ENCODE measurements at places on chromosomes 2 and 18.

GRCh38 chr2:27249159-27249890 lies 13.5 kb downstream of the SLC30A3 start:
- DNase-seq, result no peak
- no peaks in the 10 kb centered on the region for H3K27me3 ChIP-seq
- no peak overlapping the region for H3K4me3 ChIP-seq
- H3K27ac ChIP-seq, result no peak overlapping the region
- peaks cover 7% of the 10 kb centered on the region for H3K36me3 ChIP-seq
- H3K4me1 ChIP-seq, result no peaks in the 10 kb centered on the region

DNA sequence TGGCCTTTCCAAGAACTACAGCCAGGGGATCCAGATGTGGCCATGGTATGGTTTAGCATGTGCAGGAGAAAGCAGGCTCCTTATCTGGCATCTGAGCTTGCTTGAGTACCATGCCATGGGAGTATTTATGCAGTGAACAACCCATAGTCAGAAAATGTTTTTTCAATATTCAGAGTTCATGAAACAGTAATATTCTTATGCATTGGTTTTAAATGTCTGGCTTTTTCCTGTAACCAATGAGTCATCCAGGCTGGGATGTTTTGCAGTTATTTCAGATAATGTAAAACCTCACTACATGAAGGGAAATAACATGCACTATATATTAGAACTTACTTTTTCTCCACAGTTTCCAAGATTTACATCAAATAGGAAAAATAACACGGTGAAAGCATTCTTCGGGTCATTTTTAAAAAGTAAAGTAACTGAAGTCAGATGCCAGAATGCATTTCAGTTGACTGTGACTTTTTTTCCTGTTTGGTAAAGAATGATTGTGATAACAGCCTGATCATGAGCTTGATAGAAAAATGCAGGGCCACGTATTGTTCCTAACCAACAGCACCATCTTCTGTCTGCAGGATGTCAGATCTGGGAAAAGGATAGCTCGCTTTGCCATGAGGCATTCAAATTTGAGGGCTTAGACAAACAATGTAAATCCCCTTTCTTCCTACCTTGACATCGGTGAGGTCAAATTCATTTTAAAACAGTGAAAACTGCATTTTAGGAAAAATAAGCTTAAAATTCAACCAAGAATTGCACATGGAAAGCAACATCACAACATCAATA lies 152.8 kb downstream of the DSC3 start:
- no peak overlapping the region for H3K4me3 ChIP-seq
- no peaks in the 10 kb centered on the region for H3K36me3 ChIP-seq
- no peaks in the 10 kb centered on the region for H3K4me1 ChIP-seq
- no peaks in the 10 kb centered on the region for H3K27me3 ChIP-seq

DNA sequence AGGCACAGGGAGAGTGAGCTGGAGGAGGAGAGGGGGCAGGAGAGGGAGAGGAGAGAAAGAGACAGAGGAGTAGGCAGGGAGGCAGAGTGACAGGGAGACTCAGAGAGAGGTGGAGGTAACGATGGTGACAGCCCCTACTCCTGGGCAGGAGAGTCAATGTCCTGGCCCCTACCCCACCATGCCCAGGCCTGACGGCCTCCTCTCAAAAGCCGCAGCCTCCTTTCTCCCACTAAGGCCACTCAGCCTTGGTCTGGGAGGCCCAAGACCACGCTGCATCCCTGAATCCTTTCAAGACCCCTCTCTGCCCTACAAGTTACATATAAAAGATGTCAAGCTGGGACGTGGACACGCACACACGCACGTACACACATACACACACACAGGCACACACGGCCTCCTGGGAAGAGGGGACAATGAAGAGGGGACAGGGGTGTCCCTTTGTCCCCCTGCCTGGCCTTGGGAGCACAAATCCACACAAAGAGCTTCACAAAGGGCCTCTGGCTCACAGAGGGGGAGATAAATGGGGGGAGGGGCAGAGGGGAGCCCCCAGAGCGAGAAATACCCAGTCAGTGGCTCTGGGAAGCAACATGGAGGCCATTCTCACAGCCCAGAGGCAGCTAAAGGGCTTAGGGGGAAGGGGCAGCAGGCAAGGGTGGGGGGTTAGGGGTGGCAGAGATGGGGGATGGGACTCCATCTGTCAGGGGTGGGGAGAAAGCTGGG lies 19.5 kb upstream of the TNS1 start:
- DNase-seq, result no peak
- peaks cover 51% of the 10 kb centered on the region for H3K4me1 ChIP-seq
- no peak overlapping the region for H3K4me3 ChIP-seq
- H3K36me3 ChIP-seq, result no peaks in the 10 kb centered on the region
- no peaks in the 10 kb centered on the region for H3K27me3 ChIP-seq

DNA sequence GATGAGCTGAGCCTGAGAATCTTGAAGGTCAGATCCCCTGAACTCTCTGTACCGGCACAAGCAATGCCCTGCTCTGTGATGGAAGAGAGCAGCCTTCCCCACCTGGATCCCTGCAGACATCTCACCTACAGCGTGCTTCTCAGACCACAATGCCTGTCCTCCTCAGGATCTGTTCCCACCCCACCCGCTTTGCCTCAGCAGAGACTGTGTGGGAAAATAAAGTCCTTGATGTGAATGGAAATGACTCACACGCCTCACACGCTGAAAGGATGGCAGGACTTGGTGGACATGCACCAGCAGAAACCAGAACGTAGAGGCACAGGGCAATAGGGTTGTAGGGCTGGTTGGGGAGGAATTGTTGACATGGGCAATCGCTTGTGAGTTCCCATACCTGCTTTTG lies 117.9 kb upstream of the POU3F3 start:
- H3K4me1 ChIP-seq, result peaks cover 16% of the 10 kb centered on the region
- no peaks in the 10 kb centered on the region for H3K27me3 ChIP-seq
- no peaks in the 10 kb centered on the region for H3K36me3 ChIP-seq
- H3K4me3 ChIP-seq, result no peak overlapping the region

- H3K36me3 ChIP-seq, result no peaks in the 10 kb centered on the region
- H3K4me3 ChIP-seq, result no peak overlapping the region
- DNase-seq, result no peak
- H3K4me1 ChIP-seq, result no peaks in the 10 kb centered on the region
- no peak overlapping the region for H3K27ac ChIP-seq
- H3K27me3 ChIP-seq, result no peaks in the 10 kb centered on the region
Measured at GRCh38 chr18:32966141-32966540, 193.3 kb upstream of the KLHL14 start.

DNA sequence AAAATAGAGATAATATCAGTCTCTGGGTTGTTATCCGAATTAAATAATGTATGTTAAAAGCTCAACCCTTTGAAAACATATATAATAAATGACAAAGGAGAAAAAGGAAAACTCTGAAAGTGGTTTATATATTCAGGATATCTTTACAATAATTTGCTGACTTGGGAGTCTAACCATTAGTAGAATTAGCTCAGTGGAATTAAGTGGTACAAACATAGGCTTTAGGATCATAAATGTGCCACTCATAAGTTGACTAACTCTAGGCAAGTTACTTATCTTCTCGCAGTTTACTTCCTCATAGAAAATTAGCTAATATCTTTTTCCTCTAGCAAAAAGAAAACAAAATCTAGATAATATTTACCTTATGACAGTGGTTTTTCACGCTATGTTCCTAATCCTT lies 44.6 kb downstream of the HEATR5B start:
- peaks cover 18% of the 10 kb centered on the region for H3K36me3 ChIP-seq
- H3K27ac ChIP-seq, result peak overlapping the region; percentile 17
- no peaks in the 10 kb centered on the region for H3K27me3 ChIP-seq
- no peaks in the 10 kb centered on the region for H3K4me1 ChIP-seq
- H3K4me3 ChIP-seq, result no peak overlapping the region
- DNase-seq, result peak; percentile 5

- no peak overlapping the region for H3K27ac ChIP-seq
- H3K4me3 ChIP-seq, result no peak overlapping the region
- no peak for DNase-seq
- no peaks in the 10 kb centered on the region for H3K27me3 ChIP-seq
- H3K36me3 ChIP-seq, result no peaks in the 10 kb centered on the region
Measured at GRCh38 chr2:28539118-28539541, 43.3 kb downstream of the PLB1 start.

GRCh38 chr2:150759531-150759930 lies 272.1 kb upstream of the RND3 start:
- H3K4me1 ChIP-seq, result no peaks in the 10 kb centered on the region
- no peaks in the 10 kb centered on the region for H3K36me3 ChIP-seq
- no peak for DNase-seq
- H3K4me3 ChIP-seq, result no peak overlapping the region

DNA sequence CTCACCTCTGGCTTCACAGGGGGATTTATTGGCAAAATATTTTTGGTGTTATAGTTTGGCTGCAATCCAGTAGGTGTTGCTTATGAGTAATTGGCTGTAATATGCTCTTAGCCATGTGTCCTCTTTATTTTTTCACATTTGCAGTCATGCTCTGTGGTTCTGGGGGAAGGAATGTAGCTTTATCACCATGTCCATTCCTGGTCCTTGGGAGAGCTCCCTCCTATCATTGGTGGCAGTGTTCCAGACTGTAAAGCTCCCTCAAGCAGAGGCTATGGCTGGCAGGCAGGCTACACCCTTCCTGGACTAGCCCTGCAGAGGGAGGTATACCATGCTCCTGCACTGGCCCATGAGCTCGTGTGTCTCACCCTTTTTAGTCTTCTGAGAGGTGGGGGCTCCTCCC lies 120.0 kb upstream of the FSIP2 start:
- H3K4me1 ChIP-seq, result no peaks in the 10 kb centered on the region
- no peak overlapping the region for H3K27ac ChIP-seq
- no peak overlapping the region for H3K4me3 ChIP-seq
- H3K27me3 ChIP-seq, result no peaks in the 10 kb centered on the region

- H3K27ac ChIP-seq, result no peak overlapping the region
- H3K27me3 ChIP-seq, result no peaks in the 10 kb centered on the region
- no peaks in the 10 kb centered on the region for H3K36me3 ChIP-seq
- no peak for DNase-seq
- no peaks in the 10 kb centered on the region for H3K4me1 ChIP-seq
Measured at GRCh38 chr2:54858021-54858681, 134.7 kb downstream of the EML6 start.

DNA sequence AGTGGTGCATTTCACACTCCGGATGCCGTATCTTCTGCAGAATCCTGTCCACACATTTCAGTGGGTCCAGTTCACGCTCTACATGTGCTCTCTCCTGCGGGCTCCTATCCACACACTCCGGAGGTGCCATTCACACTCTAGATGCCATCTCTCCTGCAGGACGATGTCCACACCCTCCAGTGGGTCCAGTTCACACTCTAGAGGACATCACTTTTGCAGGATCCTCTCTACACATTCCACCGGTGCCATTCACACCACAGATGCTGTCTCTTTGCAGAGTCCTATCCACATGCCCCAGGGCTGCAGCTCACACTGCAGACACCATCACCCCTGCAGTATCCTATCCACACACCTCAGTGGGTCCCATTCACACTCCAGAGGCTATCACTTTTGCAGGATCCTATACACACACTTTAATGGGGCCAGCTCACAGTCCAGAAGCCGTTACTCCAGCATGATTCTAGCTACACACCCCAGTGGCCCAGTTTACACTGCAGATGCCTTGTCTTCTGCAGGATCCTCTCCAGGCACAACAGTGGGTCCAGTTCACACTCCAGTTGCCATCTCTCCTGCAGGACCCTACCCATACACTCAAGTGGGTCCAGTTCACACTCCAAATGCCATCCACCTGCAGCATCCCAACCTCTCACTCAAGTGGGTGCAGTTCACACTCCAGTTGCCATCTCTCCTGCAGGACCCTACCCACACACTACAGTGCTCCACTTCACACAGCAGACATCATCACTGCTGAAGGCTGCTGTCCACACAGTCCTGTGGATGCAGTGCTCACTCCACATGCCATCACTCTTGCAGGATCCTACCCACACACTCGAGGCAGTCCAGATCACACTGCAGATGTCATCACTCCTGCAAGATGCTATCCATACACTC lies 2.1 kb upstream of the PXDN start:
- peaks cover 27% of the 10 kb centered on the region for H3K4me1 ChIP-seq
- no peak overlapping the region for H3K27ac ChIP-seq
- H3K36me3 ChIP-seq, result no peaks in the 10 kb centered on the region
- H3K27me3 ChIP-seq, result peaks cover 50% of the 10 kb centered on the region

- H3K27me3 ChIP-seq, result no peaks in the 10 kb centered on the region
- no peak for DNase-seq
Measured at GRCh38 chr18:45557287-45557686, 58.0 kb upstream of the SLC14A2 start.

- H3K36me3 ChIP-seq, result no peaks in the 10 kb centered on the region
- no peak overlapping the region for H3K4me3 ChIP-seq
- peaks cover 66% of the 10 kb centered on the region for H3K4me1 ChIP-seq
- no peaks in the 10 kb centered on the region for H3K27me3 ChIP-seq
- no peak overlapping the region for H3K27ac ChIP-seq
Measured at GRCh38 chr2:98759338-98759737, 28.4 kb upstream of the MGAT4A start.

- no peaks in the 10 kb centered on the region for H3K4me1 ChIP-seq
- DNase-seq, result no peak
Measured at GRCh38 chr2:207938886-207939285, 86.4 kb downstream of the PLEKHM3 start.

- no peak for DNase-seq
Measured at GRCh38 chr2:208674919-208675318, 268.3 kb downstream of the PTH2R start.

- DNase-seq, result peak; percentile 89
- H3K36me3 ChIP-seq, result peaks cover 67% of the 10 kb centered on the region
- H3K27me3 ChIP-seq, result no peaks in the 10 kb centered on the region
- H3K4me1 ChIP-seq, result peaks cover 18% of the 10 kb centered on the region
- H3K27ac ChIP-seq, result no peak overlapping the region
Measured at GRCh38 chr2:206693399-206694137, 24.6 kb downstream of the DYTN start.

GRCh38 chr18:48660346-48661228 lies 121.8 kb downstream of the CTIF start:
- H3K36me3 ChIP-seq, result peaks cover 6% of the 10 kb centered on the region
- H3K27ac ChIP-seq, result no peak overlapping the region
- H3K4me1 ChIP-seq, result peaks cover 2% of the 10 kb centered on the region
- no peak overlapping the region for H3K4me3 ChIP-seq

- no peak overlapping the region for H3K4me3 ChIP-seq
- H3K27me3 ChIP-seq, result no peaks in the 10 kb centered on the region
Measured at GRCh38 chr2:47230418-47230817, 75.3 kb upstream of the STPG4 start.

DNA sequence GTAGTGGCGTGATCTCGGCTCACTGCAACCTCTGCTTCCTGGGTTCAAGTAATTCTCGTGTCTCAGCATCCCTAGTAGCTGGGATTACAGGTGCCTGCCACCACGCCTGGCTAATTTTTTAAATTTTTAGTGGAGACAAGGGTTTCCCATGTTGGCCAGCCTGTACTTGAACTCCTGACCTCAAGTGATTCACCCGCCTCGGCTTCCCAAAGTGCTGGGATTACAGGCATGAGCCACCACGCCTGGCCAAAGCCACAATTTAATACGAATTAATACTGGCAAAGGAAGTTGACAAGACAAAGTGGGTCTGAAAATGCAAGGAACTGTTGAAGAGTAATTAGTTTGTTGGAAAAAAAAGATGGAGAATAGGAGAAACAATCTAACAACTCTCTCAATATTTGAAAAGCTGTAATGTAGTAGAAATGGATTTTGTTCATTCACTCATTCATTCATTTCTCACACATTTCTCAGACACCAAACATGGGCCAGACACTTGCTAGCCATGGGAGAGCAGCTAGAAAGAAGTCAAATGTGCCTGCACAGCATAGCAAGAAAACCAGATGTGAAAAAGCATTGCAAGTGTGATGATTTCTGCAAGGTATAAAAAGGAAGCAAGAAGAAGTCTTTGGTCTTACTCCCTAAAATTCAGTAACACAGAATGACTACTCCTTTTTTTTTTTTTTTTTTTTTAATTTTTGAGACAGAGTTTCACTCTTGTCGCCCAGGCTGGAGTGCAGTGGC lies 39.4 kb upstream of the ATL2 start:
- no peak for DNase-seq
- H3K4me3 ChIP-seq, result no peak overlapping the region
- peaks cover 3% of the 10 kb centered on the region for H3K27me3 ChIP-seq
- H3K27ac ChIP-seq, result no peak overlapping the region
